T47D (cell line): ENCODE measurements at places on chromosomes 4 and X.
A peak's percentile ranks its signal among the peaks of the same experiment; 100 is the strongest.

- no peak for DNase-seq
Measured at GRCh38 chr4:37795581-37796195, 30.8 kb upstream of the PGM2 start.

- DNase-seq: no peak
Measured at GRCh38 chr4:131054489-131055019, 1958.6 kb downstream of the C4orf33 start.

GRCh38 chr4:100547541-100548199 is 29.8 kb upstream of the EMCN start:
- no peak for DNase-seq

GRCh38 chr4:17468619-17469221 is 43.2 kb downstream of the QDPR start:
- peak; percentile 49 for DNase-seq

DNA sequence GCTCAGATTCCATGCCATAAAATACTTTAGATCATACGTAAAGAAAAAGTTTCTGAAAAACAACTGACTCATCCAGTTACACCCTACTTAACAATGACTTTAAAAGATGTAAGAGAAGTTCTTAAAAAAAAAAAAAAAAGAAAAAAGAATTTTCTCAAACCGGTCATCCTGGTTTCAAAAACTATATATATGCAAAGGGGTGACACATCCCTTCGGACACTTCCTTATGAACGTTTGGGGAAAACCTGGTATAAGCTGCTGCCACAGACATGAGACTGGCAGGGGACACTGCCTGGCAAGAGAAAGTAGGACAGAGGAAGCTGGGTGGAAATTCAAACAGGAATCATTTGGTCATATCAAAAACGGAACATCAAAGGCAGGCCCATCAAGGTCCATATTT is 81.2 kb upstream of the PRSS48 start:
- DNase-seq: no peak
